ENCODE measurements at places on chromosomes 7 and 10.

GRCh38 chr7:17405786-17406185 lies 107.3 kb downstream of the AHR start:
- DNase-seq = no peak

DNA sequence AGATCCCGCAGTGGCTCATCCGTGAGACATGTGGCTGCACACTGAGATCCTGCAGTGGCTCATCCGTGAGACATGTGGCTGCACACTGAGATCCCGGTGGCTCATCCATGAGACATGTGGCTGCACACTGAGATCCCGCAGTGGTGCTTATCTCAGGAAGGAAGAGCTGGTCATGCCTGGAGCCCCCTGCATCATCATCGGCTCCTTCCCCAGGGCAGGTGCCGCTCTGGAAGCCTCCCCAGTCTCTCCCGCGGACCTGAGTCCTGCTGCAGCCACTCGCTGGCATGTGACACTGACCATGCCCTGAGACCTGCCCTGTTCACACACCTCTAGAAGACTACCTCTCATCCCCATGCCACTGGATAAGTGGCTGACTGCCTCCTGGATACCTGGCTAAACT lies 181.3 kb downstream of the PTPRN2 start:
- DNase-seq = peak; percentile 6

GRCh38 chr7:157425137-157425731 lies 88.4 kb downstream of the DNAJB6 start:
- DNase-seq = no peak

DNA sequence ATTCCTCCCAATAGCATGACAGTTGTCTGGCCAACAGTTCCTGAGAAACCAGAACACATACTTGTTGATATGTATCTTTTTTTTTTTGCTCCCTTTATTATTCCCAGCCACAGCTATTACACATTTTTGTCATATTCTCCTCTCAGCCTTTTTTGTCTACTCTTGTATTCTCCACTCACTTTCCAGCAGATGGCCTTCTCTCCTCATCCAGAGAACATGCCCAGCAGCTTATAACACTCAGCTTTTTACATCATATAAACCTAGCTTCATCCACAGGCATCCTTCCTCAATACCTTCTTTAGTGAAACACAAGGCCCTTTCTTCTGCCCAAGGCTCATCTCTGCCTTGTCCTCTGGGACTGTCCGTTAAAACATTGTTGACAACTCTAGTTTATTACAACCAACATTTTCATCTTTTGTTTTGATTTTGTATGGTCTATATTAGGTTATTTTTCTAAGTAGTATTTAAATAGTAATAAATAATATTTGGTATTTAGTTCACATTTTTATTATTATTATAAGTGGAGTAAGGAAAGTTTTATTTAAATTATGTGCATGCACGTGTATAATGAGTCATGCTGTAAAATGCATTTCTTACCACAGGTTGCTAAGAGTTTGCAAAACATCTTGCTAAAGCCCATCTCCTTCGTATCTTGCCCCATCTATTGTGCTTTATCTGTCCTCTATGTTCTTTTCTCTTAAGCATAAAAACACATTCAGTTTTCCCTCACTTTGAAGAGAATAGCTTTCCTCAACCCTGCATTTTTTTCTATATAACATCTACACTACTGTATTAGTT lies 101.5 kb downstream of the ORC5 start:
- no peak for DNase-seq

DNA sequence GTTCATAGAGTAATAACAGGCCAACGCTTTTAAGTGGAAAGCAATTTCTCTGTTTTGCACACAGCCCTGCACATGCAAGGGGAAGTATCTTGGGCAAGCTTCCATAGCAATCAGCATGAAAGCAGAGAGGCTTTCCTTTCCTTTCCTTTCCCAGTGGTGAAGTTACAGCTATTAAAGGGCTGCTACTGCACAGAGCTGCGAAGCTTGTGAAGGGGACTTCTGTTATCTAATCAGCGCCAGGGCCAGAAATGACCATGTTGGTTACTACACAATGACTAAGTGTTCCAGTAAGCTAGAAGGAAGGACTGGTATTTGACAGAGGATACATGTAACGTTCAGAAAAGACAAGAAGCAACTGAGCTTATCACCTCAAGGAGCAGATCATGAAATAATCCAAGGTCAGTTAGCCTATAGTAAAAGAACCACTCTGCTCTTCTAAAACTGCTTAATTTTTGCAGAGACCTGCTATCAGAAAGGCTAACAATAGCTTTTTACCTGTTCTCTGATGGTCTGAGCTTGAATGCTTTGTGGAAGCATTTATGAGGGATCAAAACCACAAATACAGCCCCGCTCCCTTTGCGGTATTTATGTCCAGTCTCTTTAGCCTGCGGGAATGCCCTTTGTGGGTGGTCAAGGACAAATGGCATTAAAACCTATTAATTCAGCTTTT lies 45.9 kb downstream of the SGMS1 start:
- DNase-seq = no peak

- peak; percentile 53 for DNase-seq
Observed at GRCh38 chr10:22849077-22849805, 78.6 kb upstream of the ARMC3 start.

DNA sequence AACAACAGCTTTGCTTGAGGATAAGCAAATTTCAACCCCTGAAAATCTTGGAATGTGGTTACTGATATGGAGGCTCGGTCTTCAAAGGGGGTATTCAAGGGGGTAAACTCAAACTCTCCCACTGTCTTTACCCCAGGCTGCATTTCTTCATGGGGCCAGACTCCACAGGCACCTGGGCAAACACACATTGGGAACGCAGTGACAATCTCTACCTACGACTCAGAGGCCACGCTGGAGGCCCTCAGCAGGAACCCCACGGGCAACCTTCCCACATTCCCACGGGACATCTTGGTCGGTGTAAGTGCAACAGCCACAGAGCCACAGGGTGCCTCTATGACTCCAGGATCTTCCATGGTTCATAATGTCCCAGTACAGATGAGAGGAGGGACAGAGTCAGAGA lies 2.2 kb upstream of the INSIG1 start:
- DNase-seq = no peak

DNA sequence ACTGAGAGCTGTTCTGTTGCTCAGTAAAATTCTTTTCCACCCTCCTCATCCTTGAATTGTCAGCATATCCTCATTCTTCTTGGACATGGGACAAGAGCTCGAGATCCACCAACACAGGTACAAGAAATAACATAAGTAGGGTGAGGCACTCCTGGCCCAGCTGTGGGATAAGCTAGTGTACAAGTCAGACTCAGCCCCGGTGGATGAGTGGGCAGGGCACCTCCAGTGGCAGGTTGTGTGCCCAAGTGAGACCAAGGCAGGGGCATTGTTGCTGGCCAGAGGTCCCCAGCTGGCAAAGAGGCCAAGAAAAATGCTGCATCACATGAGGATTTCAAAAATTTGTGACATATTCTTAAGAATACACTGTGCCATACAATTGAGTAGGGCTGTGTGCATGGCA lies 402.0 kb upstream of the ZWINT start:
- no peak for DNase-seq

GRCh38 chr7:3109311-3109915 lies 65.7 kb upstream of the CARD11 start:
- no peak for DNase-seq

DNA sequence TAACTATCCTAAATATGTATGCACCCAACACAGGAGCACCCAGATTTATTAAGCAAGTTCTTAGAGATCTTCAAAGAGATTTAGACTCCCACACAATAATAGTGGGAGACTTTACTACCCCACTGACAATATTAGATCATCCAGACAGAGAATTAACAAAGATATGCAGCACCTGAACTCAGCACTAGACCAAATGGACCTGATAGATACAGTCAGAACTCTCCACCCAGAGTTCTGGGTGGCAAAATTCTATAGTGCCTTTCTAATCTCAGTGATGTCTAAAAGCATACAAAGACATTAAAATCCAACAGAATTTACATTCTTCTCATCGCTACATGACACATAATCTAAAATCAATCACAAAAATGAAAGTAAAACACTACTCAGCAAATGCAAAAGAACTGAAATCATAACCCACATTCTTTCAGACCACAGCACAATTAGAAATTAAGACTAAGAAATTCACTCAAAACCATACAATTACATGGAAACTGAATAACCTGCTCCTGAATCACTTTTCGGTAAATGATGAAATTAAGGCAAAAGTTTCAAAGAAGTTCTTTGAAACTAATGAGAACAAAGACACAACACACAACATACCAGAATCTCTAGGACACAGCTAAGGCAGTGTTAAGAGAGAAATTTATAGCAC lies 183.2 kb downstream of the AGMO start:
- DNase-seq = no peak

DNA sequence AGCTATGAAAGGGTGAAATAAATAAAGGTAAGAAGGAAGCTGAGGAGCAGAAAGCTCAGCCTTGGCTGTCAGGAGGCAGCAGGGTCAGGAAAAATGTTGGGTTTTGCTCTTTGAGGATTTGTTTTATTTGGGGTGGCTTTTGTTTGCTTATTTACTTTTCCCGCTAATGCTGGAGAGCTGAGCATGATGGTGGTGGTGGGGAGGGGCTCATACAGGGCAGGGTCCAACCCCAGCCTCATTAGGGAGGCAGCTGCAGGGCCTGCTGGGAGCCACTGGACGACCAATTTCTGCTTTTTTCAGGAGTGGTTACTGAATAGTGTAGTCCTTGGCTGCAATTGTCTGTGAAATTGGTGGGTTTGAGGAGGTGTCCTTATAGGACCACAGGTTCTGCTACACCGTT lies 36.3 kb downstream of the CCM2 start:
- no peak for DNase-seq

DNA sequence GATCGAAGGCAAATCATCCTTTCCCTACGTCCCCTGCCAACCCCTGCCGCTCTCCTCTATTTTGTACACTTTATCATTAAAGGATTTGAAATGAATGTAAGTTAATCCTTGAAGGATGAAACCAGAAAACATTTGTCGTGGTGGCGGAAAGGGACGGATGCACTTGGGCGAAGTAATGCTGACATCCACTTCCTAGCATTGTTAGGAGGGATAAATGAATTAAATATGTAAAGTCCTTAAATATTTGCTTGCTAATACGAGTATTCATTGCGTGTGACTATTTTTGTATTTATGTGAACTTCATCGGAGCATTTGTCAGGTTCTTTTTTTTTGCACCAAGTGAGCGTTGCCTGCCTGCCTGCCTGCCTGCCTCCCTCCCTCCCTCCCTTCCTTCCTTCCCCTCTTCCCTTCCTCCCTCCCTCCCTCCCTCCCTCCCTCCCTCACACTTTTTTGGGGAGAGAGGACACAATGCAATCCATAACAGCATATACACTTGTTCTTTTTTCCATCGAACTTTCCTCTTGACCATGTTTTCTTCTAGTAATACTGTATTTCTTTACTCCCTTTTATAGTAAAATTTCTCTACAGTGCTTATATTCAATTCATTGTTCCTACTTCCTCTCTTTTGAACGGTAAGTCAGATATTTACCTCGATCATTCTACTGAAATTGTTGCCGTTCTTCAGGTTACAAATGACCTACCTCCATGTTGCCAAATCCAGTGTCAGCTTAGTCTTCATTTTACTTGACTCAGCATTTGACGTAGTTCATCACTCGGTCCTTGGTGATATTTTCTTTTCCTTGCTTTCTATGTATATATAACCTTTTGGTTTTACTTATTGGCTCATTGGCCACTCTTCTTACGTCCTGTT lies 831 bp downstream of the CCDC7 start:
- DNase-seq = peak; percentile 58

- DNase-seq = no peak
Observed at GRCh38 chr10:103917302-103918052, 507 bp downstream of the STN1 start.

DNA sequence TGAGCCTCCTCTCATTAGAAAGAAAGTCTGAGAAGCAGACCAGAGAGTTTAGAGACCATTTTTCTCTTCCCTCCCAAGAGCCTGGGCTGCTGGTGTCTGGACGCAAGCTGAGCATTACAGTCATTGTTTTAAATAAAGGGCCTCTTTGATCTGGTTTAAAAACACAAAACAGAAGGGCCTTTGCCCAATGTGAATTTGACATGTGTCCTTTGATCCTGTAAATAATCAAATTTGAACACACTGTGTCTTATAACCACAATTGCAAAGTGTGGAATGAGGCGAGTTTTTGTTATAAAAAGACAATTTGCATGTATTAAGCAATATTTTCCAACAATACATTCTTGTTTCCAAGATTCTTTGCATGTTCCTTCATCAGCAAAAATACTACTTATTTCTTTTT lies 158.5 kb downstream of the C7orf25 start:
- no peak for DNase-seq

- no peak for DNase-seq
Observed at GRCh38 chr10:48568546-48568945, 36.3 kb downstream of the ARHGAP22 start.

- no peak for DNase-seq
Observed at GRCh38 chr10:43264965-43265798, 1.7 kb downstream of the RASGEF1A start.

- DNase-seq = no peak
Observed at GRCh38 chr7:18295781-18296423, 199.6 kb upstream of the HDAC9 start.

- no peak for DNase-seq
Observed at GRCh38 chr10:78891741-78892140, 177.0 kb upstream of the ZMIZ1 start.

DNA sequence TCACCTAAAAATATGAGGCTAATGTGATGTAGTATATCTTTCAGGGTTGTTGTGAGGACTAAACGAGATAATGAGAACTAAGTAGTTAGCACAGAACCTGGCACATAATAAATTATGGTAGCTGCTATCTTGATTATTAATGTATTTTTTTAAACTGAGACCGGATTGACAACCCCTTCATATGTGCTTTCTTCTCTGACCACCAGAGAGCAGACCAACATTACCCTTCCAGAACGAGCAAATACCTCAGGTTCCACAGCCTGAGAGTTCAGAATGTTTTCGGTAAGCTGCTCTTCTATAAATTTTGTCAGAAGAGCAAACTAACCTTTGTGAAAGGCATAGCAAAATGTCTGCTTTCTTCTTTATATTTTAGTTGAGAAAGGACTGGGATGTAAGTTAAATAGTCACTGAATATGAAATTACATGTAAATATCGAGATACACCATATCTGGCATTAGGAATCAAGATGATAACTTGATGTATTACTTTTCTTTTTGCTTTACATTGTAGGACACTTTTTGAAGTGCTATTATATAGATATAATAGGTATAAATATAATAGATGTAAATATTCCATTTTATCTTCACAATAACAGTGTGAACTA lies 13.6 kb upstream of the BPGM start:
- no peak for DNase-seq

GRCh38 chr10:15461353-15462108 lies 90.4 kb upstream of the FAM171A1 start:
- DNase-seq = no peak

GRCh38 chr7:99709260-99709659 lies 25.7 kb downstream of the CYP3A7 start:
- DNase-seq = no peak

- peak; percentile 88 for DNase-seq
Observed at GRCh38 chr7:155069992-155070751, at the start of gene HTR5A. Gene HTR5A (plus strand): TSS chr7:155070324. CDS start chr7:155070900, 576 bp downstream.
